ENCODE measurements at places on chromosomes 6 and 20.

GRCh38 chr6:6886886-6887285, 220.9 kb upstream of the RREB1 start:
- DNase-seq, result no peak

DNA sequence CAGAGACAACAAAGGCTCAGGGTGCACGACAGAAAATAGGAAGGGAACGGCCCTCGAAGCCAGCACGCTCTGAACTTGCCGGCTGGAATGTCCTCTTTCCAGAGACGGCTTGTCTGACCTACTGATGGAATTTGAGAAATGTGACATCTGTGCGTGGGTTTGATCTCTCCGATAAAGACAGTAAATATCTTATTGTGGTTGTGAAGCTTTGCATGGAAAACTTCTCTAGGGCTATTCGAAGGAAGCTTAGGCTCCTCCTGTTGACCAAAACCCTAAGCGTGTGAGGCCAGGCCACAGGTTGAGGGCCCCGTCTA, 247.3 kb downstream of the ZNF217 start:
- no peak for DNase-seq

GRCh38 chr6:125834348-125834747, 43.6 kb downstream of the NCOA7 start:
- no peak for DNase-seq

- DNase-seq, result no peak
Measured at GRCh38 chr6:20172842-20173456, 39.3 kb downstream of the MBOAT1 start.

DNA sequence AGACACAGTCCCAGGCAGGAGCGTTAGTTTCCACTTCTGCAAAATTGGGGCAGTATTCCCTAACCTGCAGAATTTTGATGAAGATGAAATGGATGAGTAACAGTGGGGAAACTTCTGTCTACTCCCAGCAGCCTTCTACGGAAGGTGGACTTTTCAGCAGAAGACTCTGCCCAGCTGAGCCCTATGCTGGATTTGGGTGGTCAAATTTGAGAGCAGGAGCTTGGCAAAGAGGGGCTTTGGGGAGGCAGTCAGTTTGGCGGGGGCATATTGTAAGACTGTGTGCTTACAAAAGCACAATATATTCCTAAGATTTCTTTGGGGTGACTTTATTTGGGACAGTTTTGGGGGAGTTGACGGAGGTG, 5.4 kb upstream of the SDCBP2 start:
- DNase-seq, result no peak

DNA sequence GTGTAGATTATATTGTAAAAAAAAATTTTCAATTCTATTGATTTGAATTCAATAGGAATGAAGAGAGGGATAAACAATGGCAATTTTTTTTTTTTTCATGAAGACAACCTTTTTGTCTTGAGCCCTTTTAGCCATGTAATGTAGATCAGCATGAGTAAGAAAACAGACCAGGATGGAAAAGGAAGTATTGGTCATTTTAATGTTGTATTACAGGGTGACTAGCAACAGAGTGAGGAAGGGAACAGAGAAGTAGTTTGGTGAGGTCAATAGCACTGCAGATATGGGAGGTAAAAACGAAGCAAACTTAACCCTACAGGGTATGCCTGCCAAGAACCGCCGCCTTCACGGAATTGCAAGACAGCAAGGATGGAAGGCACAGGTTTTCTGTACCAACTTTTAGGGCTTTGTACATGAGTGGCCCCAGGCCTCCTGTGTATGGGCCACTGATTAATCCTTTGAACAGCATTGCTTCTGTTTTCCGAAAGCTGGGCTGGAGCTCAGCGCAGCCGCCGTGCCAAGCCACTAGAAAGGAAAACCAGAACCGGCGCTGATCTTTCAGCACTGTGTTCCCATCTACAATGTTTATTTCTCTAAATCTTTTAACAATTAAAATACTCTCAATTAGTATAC, 383.7 kb downstream of the CENPW start:
- DNase-seq, result no peak

DNA sequence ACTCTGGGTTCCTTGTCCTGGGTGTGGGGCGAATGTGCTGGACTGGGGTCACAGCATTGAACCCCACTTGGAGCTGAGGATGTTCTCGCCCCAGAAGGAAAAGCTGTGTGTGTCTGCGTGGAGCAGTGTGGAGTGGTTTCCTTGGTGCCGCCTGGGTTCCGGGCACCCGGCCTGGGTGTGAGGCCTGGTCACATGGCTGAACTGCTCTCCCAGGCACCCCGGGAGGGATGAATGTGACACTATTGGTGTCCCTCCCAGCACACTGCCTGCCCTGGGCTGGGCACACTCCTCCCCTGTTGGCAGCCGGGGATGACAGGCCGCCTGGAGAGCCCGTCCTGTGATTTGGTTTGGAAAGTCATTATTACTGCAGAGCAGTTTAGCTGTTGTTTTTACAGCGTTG, 12.3 kb downstream of the MYT1 start:
- DNase-seq, result no peak

DNA sequence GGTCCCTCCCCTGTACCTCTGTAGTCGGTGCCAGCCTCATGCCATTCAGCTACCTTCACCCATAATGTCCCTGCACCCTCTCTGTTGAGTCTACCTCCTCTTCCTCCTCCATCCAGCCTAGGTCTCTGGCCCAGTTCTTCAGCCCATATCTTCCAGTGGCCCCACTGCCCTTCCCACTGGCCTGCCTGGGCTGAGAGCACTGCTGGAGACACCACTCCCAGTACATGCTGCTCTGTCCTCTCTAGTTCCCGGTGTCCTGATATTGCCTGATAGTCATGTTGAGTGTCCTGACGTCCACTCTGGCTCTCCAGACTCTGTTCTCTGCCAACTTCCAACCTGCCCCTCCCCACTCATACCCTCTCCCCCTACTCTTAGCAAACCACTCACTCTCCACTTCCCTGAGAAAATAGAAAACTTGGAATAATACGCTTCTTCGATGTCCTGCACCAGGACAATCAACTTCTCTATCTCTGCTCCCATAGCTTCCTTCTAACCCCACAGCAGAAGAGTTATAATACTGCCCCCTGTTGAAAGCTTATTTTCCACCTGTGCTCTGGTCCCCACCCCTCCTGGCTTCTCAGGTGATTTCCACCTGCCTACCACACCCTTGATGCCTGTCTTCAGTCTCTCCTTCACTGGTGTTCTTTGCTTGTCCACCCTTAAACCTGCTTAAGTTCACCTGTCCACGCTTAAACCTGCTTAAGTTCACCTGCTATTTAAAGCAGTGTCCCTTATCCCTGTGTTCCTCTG, 19.8 kb downstream of the SLC22A3 start:
- no peak for DNase-seq

- DNase-seq, result no peak
Measured at GRCh38 chr20:58436868-58437645, 48.0 kb downstream of the VAPB start.

GRCh38 chr6:132412656-132413498, 11.6 kb upstream of the MOXD1 start:
- DNase-seq, result no peak

DNA sequence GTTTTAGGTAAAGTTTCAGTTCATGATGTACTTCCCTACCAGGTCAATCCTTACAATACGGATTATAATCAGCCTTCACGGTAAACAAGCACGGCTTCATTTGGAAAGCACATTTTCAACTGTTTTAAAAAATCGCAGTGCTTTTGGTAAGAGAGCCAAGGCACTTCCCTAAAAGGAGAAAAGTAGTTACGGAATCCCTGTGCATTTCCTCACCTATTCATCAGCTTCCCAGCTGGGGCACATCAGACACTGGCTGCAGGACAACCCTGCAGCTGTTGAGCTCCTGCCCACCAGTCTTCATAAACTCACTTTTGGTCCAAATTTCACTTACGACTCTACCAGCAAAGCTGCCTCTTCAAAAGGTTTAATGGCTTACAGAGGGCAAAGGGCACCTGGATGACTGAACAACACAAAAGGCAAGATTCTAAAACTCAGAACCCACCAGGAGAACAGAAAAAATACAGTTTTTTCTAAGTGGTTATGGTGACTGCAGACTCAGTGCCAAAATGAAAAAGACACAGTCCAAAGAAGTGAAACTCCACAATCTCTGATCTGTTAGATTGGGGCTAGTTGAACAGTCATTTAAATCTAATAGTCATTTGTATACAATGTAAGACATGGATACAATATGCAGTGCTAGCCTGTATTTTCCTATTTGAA, 7.5 kb downstream of the SNX5 start:
- DNase-seq, result peak; percentile 18

DNA sequence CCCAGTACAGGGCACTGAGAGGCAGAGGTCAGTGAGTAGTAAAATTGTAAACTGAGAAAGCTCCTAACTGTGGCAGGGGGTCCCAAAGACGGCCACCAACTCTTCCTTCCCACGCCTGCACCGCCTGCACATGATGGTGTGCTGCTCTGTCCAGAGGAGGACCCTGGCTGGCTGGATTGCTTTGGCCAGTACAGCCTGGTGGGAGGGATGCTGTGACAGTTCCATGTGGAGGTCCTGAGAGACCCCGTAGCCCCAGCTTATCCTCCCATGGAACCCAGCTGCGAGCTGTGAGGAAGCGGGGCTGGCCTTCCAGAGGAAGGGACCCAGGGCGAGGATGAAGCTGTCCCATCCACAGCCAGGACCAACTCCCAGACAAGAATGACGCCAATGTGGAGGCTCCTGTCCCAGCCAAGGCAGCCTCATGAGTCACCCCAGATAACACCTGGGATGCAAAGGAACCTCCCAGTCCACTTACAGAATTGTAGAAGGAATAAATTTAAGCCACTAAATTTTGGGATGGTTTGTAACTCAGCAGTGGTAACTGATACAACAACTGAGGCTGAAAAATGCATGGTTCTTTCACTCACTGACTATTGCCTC, 2.0 kb upstream of the ACSS1 start:
- DNase-seq, result no peak

- no peak for DNase-seq
Measured at GRCh38 chr20:24017458-24017755, 28.8 kb upstream of the GGTLC1 start.

DNA sequence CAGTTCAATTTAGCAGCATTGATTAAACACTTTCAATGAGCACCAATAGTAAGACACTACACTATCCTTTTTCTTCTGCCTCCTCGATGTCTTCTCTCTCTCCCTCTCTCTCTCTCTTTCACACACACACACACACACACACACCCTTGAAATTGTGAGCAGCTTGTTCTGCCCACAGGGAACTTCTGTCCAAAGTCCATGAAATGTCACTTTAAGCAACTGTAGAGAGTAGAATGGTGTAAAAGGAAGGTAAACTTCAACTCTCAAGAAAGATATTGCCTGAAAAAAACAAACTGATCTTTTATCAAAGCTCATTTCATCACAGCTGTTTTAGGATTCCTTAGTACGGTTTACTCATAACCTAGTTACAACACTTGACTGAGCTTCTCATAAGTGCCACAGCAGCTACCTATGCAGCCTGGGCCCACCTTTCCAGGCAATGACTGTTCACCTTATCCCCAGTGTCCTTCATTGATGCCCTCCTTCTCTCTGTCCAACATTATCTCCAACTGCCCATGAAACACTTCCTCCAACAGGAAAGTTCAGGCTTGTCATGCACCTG, 107.0 kb downstream of the TNFRSF21 start:
- DNase-seq, result no peak

GRCh38 chr20:12318043-12318442, 400.4 kb downstream of the BTBD3 start:
- no peak for DNase-seq

DNA sequence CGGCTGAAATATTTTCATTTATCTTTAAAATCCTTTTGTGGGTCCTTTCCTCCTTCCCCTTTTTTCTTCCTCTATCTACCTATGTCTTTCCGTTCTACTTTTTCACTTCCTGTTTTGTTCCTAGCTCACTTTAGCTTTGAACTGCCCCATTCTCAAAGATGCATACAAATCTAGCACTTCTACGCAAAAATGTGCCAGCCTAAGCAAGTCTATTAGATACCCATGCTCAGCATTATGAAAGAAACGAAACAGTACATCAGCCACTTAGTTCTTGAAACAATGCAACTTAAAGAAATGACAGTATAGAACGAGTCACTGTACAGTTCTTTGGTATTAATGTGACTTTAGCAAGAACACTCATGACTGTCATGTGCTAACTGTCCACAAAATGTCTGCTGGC, 47.3 kb upstream of the MARCKS start:
- DNase-seq, result peak; percentile 70

DNA sequence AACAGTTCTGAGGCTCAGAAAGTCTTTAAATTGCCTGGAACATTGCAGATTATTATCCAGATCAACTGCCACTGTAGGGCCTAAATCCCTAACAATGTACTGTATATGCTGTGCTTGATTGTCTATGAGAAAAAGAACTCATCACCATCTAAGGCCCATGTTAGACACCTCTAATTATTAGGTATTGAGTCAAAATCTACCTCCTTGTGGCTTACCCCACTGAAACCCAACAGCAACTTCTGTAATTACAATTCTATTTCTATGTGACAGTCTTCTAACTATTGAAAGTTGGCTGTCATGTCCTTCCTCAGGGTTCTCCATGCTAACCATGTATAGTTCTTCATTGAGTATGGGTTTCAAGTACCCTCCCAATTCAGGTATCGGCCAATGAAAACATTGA, 13.9 kb downstream of the MCM9 start:
- DNase-seq, result no peak

DNA sequence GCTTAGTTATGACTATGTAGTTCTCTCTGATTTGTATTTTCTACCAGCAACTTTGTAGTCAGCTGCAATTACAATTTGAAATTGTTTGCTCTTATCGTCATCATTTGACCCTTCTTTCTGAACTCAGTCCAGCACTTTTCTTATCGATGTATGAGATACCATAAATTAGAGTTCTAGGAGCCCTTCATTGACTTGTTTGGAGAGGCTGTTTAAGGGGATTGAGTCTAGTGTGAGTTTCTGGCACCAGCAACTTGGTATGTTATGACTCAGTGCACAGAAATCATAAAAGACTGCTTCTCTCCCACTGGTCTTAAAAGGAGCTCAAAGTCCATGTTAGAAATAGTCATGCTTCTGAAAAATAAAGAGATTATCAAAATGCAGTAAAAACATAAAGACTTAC, 190.3 kb downstream of the TENT5A start:
- DNase-seq, result no peak

DNA sequence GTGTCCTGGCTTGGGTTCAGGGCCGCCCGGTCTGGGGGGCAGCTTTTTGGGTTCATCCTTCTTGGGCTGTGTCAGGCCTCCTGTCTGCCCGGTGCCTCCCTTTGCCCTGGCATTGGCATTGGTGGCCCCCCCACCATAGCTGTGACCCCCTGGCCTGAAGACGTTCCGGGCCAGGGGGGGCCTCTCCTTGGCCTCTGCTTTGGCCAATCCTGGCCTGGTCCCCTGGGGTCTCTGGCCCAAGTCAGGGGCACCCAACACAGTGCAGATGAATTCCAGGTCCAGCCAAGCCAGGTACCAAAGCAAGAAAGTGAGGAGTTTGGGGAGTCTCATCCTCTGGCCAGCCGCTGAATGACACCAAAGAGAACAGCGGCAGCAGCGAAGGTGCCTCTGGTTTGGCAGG, 429 bp downstream of the GDF5 start:
- DNase-seq, result no peak

DNA sequence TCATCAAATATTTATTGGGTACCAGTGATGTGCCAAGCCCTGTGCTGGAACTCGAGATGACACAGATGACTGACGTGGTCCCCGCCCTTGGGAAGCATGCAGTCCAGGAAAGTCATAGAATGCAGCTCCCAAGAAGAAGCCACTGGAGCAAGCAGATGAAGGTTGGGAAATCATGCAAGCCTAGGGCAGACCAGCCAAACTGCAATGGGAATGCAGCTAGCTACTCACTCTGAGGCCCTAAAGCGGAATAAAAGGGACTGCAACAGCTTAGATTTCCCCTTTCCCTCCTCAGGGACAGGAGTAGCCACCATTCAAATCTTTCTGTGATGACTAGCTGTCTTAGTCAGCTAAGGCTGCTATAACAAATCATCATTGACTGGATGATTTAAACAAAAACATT, 152.2 kb downstream of the MAFB start:
- DNase-seq, result no peak
